ENCODE measurements at places on chromosomes 5 and 9.

GRCh38 chr5:160970605-160971191 is 118.7 kb upstream of the ATP10B start:
- no peaks in the 10 kb centered on the region for H3K36me3 ChIP-seq
- no peak overlapping the region for H3K4me3 ChIP-seq
- no peaks in the 10 kb centered on the region for H3K27me3 ChIP-seq
- H3K27ac ChIP-seq = no peak overlapping the region
- DNase-seq = no peak

DNA sequence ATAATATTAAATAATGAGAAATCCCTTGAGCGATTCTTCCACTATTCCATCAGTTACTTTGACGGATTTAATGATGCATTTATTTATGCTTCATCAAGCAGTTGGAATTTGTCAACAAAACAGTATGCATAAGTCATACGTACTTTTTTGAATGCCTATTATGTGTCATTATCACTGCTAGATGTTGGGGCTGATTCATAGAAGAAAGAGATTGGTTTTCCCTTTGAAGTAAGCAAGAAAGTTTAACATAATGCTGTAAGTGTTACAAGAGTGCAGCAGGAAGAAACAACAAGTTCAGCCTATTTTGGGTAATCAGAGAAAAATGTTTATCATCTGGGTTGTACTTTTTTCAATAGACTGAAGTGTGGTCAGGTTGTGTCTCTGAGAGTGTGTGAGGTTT is 121.2 kb upstream of the RANBP3L start:
- no peak for DNase-seq
- H3K27me3 ChIP-seq = no peaks in the 10 kb centered on the region
- no peaks in the 10 kb centered on the region for H3K36me3 ChIP-seq
- no peak overlapping the region for H3K4me3 ChIP-seq
- H3K4me1 ChIP-seq = no peaks in the 10 kb centered on the region

GRCh38 chr5:32170303-32171151 is 3.6 kb downstream of the GOLPH3 start:
- H3K4me3 ChIP-seq = no peak overlapping the region
- H3K36me3 ChIP-seq = peaks cover 2% of the 10 kb centered on the region
- no peaks in the 10 kb centered on the region for H3K4me1 ChIP-seq
- no peak for DNase-seq
- H3K27ac ChIP-seq = no peak overlapping the region
- H3K27me3 ChIP-seq = no peaks in the 10 kb centered on the region

DNA sequence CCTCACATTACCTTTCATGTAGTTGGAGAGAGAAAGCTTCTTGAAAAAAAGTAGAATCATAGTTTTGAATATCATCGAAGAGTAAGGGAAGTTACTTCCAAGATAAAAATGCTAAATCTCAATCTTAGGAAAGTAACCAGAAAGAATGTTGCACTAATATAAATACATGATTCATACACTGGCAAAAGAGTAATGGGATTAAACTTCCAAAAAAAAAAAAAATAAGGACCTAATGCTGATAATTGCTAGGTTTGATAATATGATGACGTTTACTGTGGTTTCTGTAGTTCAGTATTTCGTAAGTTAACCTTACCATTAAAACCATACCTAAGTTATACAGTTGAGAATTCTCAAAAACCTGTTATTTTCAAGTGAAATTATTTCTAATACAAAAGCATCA is 573.8 kb upstream of the CDH9 start:
- no peaks in the 10 kb centered on the region for H3K27me3 ChIP-seq
- H3K4me1 ChIP-seq = no peaks in the 10 kb centered on the region
- H3K36me3 ChIP-seq = no peaks in the 10 kb centered on the region
- DNase-seq = no peak
- no peak overlapping the region for H3K4me3 ChIP-seq

- no peaks in the 10 kb centered on the region for H3K4me1 ChIP-seq
- DNase-seq = no peak
- H3K27ac ChIP-seq = no peak overlapping the region
- no peak overlapping the region for H3K4me3 ChIP-seq
- no peaks in the 10 kb centered on the region for H3K27me3 ChIP-seq
- H3K36me3 ChIP-seq = no peaks in the 10 kb centered on the region
Measured at GRCh38 chr5:43627028-43627427, 24.0 kb downstream of the NNT start.

Measured in kidney (tissue), 22 donors.